ENCODE measurements at places on chromosomes 4 and X. TPM values are rescaled to one million over a fixed set of nuclear protein-coding genes. Genes with fewer than 3 reads are reported as not detected.

The NXF2B gene
- not detected for total RNA-seq

The KLHL4 gene
- total RNA-seq, result not detected

The LRIT3 gene
- total RNA-seq, result not detected

The SHROOM2 gene
- not detected for total RNA-seq

The DCAF12L2 gene
- not detected for total RNA-seq

The STPG2 gene
- total RNA-seq, result not detected

The NCAPG gene
- 46.3 TPM for total RNA-seq

The GK2 gene
- total RNA-seq, result not detected

The NAP1L3 gene
- total RNA-seq, result 0.70 TPM

The IL15 gene
- 0.67 TPM for total RNA-seq

The TMSB15C gene
- 4.3 TPM for total RNA-seq

All from activated T-helper 1 cell treated with anti-CD3 and anti-CD28 coated beads, Interleukin-12 subunit alpha, Interleukin-12 subunit beta, Interleukin-2, Interleukin-4 antibody, amounts not matched to agents 30 ng/mL and 10 ng/mL and 1 ng/mL, durations not matched to agents 14 hours and 24 hours and 36 hours (primary cell).